Heart left ventricle (tissue), 16 donors: ENCODE measurements at places on chromosomes 6 and 20. TPM values are rescaled to one million over a fixed set of nuclear protein-coding genes. Genes with fewer than 3 reads are reported as not detected.

DNA sequence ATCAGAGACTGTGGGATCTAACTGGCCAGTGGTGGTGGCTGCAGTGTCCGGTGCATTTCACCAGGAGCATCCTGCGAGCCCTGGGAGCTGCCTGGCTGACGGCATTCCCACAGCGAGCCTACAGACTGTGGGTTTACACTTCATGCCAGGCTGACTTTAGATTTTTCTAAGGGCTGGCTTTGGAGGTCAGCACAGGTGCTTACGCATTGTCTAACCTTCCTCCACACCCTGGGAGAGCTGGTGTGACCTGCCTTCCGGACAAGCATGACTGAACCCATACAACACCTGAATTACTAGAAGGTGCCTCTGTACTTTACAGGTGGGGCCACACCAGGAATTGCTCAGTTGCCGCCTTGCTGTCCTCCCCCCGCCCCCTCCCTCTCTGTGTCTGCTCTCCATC, 96.2 kb downstream of the RREB1 start:
- no peak for DNase-seq

DNA sequence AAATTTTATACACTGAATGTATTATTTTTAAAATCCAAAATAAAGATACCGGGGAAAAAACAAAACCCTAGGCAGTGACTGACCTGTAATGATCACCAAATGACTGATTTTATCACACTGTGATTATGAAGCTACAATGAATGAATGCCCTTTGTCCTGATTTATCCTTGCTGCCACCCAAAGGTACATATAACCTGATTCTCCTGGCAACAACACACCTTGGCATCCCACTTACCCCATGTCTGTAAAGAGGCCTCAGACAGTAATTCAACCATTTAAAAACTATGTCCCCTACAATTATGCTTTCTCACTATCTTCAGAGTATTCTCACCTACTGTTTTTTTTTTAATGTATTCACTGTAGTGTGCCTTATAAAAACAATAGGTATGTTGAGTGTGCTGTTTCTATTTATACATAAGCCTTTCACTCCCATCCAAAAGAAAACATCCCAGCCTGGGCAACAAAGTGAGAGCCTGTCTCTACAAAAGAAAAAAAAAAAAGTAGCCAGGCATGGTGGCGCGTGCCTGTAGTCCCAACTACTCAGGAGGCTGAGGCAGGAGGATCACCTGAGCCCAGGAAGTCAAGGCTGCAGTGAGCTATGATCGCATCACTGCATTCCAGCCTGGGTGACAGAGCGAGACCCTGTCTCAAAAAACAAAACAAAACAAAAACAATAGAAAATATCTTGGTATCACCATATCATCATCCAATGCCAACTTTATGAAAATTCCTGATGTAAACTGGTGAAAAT, 21.7 kb downstream of the B4GALT5 start:
- DNase-seq, result no peak

GRCh38 chr20:37396416-37397075, 50.6 kb downstream of the SRC start:
- peak; percentile 44 for DNase-seq

DNA sequence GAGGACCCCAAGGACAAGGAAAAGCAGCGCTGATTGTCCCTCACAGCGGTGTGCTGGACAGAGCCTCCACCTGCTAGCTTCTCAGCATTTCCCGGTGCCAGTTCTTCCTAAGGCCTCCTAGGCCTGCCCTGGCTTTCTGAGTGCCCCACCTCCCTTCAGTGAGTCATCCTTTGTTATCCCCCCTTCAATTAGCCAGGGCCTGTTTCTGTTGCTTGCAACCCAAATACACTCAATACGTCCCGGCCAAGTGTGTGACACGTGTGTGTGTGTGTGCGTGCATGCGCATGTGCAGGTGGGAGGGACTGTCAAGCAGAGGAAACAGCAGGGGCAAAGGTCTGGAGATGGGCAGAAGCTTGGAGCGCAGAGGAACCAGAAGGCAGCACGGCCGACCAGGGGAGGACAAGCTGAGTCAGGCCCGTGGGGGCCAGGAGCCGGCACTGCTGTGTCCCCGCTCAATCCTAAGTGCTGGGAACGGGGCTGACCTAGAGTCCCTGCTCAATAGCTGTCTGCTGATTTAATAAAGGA, 159.8 kb downstream of the PREX1 start:
- no peak for DNase-seq

GRCh38 chr6:98836025-98836961, 1.9 kb downstream of the POU3F2 start:
- DNase-seq, result no peak

DNA sequence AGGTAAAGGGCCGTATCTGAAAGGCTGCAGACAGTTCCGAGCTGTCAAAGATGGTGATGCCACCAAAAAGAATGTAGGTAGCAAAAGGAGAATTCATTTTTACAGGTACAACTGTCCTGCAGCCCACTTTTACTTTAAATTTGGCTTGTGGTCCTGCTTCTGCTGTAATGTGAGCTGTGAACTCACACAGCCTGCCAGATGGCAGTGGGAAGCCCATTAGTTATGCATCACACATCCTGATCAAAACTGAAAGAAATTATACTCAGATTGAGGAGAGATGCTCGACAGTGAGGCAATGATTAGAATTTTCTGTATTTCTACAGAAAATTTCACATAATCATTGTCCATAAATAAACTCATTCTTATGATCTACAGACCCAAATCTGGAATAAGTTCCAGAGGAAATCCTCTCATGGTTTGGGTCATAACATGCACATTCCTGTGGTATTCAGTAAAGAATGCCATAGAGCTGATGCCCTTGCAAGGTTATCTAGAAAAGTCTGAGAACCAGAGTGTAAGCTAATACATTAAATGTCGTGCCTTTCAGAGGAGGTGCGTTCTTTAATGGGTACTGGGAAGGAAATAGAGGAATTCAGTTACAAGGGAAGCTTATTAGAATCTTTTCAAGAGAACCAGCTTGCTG, 23.9 kb upstream of the E2F3 start:
- no peak for DNase-seq

DNA sequence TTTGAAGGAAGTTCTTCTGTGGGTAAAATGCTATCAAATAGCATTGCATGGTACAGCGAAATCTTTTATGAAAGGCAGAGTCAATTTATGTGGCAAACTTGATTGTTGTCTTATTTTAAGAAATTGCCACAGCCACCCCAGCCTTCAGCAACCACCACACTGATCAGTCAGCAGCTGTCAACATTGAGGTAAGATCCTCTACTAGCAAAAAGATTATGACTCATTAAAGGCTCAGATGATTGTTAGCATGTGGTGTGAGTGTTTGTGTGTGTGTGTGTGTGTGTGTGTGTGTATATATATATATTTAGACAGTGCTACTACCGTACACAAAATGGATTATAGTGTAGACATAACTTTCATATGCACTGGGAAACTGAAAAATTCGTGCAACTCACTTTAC, 27.8 kb downstream of the LRRN4 start:
- no peak for DNase-seq

The SOX4 gene
- 11.4 TPM for total RNA-seq

The SLC22A7 gene
- total RNA-seq, result 0.16 TPM
